Epithelial cell of proximal tubule (primary cell): ENCODE measurements at places on chromosomes 12 and 14. TPM values are rescaled to one million over a fixed set of nuclear protein-coding genes. Genes with fewer than 3 reads are reported as not detected.

CDH24 gene
- total RNA-seq, result 11.1 and 17.7 TPM in 2 replicates

LTBP2 gene
- total RNA-seq, result 33.1 and 39.5 TPM in 2 replicates

C12orf54 gene
- total RNA-seq, result not detected in 2 replicates

TMX1 gene
- total RNA-seq, result 31.4 and 60.7 TPM in 2 replicates

MYH7 gene
- total RNA-seq, result not detected in 2 replicates

FAR2 gene
- total RNA-seq, result 13.5 and 25.2 TPM in 2 replicates

CHST11 gene
- 33.8 and 44.3 TPM in 2 replicates for total RNA-seq

KRT7 gene
- 495 and 768 TPM in 2 replicates for total RNA-seq

TAS2R7 gene
- not detected in 2 replicates for total RNA-seq

PLEK2 gene
- 35.5 and 71.3 TPM in 2 replicates for total RNA-seq

NGB gene
- 0.12 and 0.14 TPM in 2 replicates for total RNA-seq

BCL2L2 gene
- total RNA-seq, result 10.7 and 13.3 TPM in 2 replicates

- DNase-seq, result peak; percentile 19
Measured at GRCh38 chr12:117155278-117156060, 34.8 kb downstream of the FBXO21 start.

DNA sequence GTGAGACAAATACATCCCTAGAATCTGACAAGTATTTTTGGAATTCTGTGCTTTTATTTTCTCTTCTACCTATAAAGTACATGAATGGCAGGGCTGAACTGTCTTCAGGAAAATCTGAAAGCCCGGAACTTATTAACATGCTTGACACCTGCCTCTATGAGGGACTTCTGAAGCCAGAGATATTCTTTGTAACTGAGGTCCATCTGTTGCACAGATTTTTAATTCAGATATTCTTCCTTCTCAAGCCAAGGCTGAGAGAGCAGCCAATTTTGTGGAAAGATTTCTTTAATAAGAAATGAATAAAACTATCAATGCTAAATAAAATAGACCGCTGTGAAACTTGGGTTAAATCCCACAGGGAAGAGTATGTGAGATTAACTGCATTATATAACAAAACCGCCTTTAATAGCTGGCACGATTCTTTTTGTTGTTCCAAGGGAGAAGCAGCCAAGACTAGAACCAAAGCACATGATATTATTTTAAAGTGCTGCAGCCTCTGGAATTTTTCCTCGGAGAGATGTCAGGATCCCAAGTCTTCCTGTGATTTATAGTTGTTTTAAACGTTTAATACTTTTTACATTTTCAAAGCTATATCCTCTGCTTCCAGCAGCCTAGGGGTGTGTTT lies 148.9 kb downstream of the CRADD start:
- DNase-seq, result no peak

DNA sequence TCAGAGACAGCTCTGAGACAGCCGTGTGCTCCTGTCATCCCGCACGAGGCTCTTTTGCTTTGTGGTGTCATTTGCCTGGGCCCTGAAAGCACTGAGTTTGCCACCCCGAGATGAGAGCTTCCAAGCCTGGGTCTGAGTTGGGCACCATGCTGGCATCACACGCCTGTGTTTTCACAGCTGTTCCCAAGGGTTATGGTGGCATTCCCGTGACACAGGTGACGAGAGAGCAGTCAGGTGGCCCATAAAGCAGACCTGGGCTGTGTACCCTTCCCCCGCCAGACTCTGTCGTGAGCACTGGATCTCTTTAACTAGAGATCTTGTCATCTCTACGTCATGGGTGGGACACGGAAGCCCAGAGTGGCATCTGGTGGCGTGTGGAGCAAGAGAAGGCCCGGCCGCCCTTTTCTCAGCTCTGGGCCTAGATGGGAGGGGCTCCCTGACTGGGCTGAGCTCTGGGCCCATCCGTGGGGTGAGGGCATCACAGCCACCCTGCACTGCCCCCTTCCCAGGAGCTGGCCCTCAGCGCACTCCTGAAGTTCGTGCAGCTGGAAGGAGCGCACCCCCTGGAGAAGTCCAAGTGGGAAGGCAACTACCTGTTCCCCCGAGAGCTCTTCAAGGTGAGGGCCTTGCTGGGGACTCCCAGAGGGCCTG lies 2.6 kb downstream of the NOC4L start:
- DNase-seq, result no peak

- no peak for DNase-seq
Measured at GRCh38 chr14:69287098-69288010, 27.4 kb downstream of the GALNT16 start.

DNA sequence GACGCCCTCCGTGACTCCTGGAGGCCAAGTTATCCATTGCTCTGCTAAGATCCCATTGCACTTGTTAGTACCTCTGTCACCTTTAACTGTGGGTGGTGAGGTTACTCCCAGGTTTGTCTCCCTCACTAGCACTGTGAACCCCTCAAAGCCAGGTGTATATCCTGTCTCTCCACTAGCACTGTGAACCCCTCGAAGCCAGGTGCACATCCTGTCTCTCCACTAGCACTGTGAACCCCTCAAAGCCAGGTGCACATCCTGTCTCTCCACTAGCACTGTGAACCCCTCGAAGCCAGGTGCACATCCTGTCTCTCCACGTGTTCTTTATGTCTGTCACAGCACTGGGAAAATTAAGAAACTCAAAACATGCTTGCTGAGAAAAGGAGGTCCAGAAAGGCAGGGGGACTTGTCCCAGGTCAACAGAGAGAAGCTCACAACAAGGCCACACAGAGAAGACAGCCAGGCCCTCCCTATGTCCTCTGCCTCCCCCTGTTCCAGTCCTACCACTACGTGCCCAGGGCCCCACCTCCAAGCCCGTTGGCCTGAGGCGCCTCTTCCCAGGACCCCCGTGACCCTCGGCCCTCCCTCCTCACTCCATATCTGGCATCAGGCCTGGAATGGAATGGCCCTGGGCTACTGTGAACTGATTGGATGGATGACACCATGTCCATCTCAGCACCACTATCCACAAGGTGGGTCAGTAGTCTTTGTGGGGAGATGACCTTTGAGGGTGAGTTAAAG lies 26.4 kb upstream of the FKBP4 start:
- DNase-seq, result no peak

- DNase-seq, result no peak
Measured at GRCh38 chr14:61357123-61357522, 35.7 kb downstream of the PRKCH start.

GRCh38 chr12:26825459-26826016 lies 7.5 kb downstream of the ITPR2 start:
- DNase-seq, result no peak

DNA sequence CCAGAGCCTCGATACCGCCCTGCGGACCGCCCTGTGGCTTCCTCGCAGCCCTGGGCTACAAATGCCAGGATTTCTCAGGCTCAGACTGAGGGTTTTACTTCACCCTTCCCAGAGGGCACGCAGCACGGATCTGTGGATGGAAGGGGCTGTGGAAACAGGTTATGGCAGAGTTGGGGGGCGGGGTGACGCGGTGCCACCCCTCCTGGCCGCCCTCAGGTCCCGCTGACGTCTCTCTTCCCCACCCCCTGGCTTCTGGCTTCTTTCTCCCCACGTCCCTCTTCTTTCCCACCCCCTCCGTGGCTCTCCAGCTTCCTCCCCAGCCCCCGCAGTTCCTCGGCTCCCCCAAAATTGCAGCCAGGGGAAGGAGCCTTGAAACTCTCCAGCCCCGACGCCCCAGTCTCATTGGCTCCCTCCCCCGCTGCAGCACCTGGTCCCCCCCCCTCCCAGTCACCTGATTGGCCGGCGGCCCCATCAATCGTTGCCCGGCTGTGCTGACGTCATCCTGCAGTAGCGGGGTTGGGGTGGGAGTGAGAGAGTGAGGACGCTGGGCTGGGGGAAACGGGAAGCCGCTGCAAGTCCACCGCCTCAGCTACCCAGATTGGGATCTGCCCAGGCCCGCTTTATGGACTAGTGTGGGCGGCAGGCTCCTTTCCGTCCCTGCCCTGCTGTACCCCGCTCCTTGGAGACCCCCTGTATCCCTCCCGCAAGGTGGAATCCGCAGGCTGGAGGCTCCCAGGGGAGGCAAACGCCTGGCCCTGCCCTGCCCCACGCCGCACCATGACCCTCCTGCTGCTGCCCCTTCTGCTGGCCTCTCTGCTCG lies at the start of gene CLSTN3:
Gene CLSTN3 (plus strand): TSS at position 500 of the 820 bp plus-strand sequence. CDS start 278 bp downstream, at position 778.
- DNase-seq, result no peak

- DNase-seq, result no peak
Measured at GRCh38 chr14:70350078-70350477, 9.4 kb downstream of the COX16 start.

DNA sequence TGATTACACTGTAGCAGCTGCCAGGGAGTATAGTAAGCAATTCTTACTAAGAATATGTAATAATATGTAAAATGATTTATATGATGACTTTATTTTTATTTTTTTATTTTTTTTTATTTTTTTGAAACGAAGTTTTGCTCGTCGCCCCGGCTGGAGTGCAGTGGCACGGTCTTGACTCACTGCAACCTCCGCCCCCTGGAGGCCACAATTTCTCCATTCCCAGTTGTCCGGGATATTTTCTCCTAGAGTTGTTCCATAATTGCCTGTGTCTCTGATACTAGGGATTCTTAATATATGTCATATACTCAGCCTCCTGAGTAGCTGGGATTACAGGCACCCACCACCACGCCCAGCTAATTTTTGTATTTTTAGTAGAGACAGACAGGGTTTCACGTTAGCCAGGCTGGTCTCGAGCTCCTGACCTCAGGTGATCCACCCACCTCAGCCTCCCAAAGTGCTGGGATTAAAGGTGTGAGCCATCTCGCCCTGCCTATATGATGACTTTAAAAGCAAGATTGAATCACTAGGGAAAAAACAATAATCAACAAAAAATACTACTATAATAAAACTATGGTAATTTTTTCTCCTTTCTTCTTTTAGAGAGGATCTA lies 12.2 kb upstream of the ITPR2 start:
- no peak for DNase-seq

GRCh38 chr12:103561174-103561573 lies 25.9 kb upstream of the STAB2 start:
- DNase-seq, result no peak

- DNase-seq, result no peak
Measured at GRCh38 chr12:94812345-94812744, 162.0 kb upstream of the TMCC3 start.

GRCh38 chr12:12508612-12509011 lies 54.1 kb downstream of the DUSP16 start:
- DNase-seq, result no peak

- DNase-seq, result no peak
Measured at GRCh38 chr14:34275078-34275477, 187.0 kb downstream of the SPTSSA start.

GRCh38 chr12:42162193-42162592 lies 17.5 kb upstream of the GXYLT1 start:
- DNase-seq, result no peak

DNA sequence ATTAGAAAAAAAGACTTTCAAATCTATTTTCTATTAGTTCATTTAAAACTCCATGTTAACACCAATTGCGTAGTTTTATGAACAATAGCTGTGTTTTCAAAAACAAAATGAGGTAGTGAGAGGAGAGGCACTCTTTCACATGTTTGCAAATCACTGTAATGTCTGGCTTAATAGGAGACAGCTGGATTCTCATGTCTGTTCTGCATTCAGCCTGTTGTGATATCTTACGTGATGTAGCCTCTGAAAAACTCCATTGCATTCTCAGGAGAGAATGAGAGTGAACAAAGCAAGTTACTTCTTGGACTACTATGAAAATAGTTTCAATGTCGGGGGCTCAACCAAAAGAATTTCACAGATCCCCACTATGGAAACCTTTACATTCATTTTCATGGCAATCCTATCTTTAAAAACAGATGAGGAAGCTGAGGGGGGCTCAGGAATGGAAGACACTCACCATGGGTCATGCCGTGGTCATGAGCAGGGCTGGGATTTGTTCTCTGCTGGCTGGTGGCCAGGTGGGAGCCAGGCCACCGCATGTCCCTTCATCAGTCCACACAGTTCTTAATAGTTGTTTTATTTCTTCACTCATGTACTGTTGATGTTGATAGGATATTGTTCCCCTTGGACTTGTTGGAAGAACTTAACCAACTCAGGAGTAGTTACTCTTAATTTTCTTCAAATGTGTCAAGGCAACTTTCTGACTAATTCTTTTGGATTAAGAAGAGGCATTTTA lies 346.2 kb upstream of the FAR2 start:
- DNase-seq, result no peak

DNA sequence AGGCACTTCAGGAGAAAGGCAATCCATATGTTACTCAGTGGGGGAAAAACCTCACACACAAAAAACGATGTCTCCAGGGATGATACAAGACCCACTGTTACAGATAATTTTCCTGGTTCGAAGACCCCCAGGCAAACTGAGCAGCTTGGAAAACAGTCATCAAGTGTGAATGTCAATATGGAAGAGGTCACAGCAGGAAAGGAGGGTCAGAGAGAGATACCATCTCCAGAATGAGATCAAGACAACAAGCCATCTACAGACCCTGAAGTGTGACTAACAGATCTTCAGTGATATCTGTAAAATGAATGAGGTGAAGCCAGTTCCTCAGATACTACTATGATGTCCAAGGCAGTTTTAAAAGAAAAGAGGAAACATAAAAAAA lies 28.6 kb downstream of the GNS start:
- no peak for DNase-seq

GRCh38 chr12:19482551-19483109 lies 43.3 kb downstream of the AEBP2 start:
- no peak for DNase-seq

DNA sequence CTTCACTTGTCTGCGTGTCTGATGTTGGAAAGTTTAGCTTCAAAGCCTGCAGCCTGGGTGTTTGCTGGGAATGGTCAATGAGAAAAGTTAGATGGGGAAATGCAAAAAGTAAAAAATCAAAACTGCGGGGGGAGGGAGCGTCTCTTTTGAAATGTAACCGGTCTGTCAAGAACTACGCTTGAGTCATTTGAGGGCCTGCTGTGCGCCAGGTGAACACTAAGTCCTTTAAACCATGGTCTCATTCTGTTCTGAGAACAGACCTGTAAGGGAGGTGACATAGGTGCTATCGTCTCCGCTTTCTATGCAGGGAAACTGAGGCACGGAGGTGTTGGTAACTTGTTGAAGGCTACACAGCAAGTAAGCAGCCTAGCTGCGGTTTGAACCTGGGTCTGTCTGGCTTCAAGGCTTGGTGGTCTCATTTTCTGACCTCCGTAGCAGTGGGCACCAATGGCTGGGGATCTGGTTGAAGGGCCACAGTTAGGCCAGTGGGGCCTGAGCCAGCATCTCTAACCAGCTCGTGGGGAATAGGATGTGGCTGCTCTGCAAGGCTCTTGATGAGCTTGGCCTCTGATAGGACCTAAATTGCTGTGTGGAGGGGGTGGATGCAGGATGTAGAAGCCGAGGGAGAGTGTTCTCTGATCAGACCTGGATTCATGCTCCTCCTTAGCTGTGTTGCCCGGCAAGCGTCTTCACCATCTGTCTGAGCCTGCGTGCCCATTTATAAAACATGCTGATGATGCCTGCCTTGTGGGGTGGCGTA lies 41.5 kb downstream of the KCTD10 start:
- DNase-seq, result no peak

- no peak for DNase-seq
Measured at GRCh38 chr14:90056826-90057225, 5.0 kb upstream of the KCNK13 start.

GRCh38 chr12:27922531-27923139 lies 49.9 kb downstream of the PTHLH start:
- DNase-seq, result no peak

GRCh38 chr14:47439953-47440352 lies 235.5 kb downstream of the MDGA2 start:
- DNase-seq, result no peak
